ENCODE measurements at places on chromosomes 2 and 18.
A peak's percentile ranks its signal among the peaks of the same experiment; 100 is the strongest.

- DNase-seq, result no peak
Measured at GRCh38 chr2:195148004-195148403, 509.0 kb upstream of the SLC39A10 start.

- no peak for DNase-seq
Measured at GRCh38 chr2:28071221-28071620, 180.7 kb downstream of the BABAM2 start.

GRCh38 chr2:109521233-109522062 lies 92.3 kb downstream of the SEPTIN10 start:
- DNase-seq, result no peak

GRCh38 chr2:237471438-237472186 lies 15.4 kb upstream of the MLPH start:
- peak; percentile 29 for DNase-seq

DNA sequence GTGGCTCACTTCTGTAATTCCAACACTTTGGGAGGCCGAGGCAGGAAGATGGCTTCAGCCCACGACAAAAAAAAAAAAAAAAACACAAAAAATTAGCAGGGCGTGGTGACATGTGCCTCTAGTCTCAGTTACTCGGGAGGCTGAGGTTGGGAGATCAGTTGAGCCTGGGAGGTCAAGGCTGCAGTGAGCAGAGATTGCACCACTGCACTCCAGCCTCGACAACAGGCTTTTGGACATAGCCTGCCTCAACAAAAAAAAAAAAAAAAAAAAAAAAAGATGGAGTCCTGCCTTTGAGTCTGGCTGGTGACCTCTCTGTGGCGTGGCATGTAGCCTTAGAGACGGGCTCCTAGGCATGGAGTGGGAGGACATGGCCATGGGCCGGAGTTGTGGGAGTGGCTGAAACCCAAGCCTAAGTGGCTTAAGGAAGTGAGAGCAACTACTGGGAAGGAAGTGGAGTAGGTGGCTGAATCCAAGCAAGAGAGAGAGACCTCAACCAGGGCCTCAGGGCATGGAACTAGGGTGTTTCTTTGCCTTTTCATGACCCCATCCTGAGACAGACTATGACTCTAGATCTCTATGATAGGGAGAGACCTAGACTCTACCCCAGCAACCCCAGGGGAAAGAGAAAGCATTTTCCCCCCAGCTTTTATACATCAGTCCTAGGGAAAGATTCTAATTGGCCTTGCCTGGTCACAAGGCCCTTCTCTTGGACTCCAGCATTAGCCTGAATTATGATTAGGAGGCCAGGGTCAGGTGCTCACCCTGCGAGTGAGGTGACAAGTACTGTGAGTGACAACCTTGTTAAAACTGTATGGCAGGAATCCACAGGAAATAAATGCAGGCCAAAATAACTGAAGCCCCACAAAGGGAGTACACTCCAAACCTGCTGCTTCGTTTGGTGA lies 34.2 kb downstream of the NPAS2 start:
- DNase-seq, result no peak

DNA sequence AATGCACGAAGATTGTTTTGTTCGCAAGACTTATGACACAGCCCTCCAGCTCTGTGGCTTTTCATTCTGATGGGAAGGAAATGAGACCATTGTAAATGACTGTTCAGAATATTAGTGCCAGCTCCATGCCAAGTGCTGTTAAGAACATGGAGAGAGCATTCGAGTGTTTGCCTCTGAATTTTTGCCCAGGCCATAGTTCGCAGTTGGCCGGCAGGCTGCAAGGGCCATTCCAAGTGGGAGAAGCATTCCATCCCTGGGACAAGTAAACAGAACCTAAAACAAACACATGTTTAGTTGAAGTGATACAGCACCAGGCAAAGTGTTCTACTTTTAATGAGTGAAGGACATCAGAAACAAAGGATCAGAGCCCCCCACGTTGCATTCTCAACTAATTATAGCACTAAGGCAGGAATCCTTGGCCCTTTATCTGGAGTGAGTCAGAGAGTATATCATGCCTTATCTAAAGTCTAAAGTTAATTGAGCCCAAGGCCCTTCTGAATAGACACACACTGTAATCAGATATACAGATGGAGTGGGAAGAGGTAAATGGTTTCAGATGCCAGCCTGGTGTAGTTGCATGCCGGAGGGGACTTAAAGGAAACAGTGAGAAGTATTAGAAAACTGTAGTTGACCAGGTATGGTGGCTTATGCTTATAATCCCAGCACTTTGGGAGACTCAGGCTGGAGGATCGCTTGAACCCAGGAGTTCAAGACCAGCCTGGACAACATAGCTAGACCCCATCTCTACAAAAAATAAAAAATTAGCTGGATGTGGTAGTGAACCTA lies 53.3 kb downstream of the NEDD4L start:
- DNase-seq, result no peak

- no peak for DNase-seq
Measured at GRCh38 chr2:143402451-143402850, 273.2 kb downstream of the ARHGAP15 start.

DNA sequence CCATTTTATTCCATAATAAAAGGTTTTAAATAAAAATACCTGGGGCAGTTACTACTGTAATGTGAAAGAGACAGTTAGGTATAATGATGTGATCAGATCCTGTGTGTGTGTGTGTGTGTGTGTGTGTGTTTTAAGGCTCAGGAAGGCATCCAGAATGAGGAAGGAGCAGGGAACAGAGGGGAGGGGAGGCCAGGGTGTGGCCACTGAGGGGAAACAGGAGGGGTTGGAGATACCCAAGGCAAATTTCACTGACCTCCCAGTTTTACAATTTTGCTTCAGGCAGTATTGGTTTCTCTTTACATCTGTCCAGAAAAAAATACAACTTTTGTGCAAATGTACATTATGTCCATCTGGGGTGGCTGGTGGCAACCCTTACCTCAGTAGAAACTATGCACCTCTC lies 163.5 kb upstream of the FBXO11 start:
- no peak for DNase-seq

DNA sequence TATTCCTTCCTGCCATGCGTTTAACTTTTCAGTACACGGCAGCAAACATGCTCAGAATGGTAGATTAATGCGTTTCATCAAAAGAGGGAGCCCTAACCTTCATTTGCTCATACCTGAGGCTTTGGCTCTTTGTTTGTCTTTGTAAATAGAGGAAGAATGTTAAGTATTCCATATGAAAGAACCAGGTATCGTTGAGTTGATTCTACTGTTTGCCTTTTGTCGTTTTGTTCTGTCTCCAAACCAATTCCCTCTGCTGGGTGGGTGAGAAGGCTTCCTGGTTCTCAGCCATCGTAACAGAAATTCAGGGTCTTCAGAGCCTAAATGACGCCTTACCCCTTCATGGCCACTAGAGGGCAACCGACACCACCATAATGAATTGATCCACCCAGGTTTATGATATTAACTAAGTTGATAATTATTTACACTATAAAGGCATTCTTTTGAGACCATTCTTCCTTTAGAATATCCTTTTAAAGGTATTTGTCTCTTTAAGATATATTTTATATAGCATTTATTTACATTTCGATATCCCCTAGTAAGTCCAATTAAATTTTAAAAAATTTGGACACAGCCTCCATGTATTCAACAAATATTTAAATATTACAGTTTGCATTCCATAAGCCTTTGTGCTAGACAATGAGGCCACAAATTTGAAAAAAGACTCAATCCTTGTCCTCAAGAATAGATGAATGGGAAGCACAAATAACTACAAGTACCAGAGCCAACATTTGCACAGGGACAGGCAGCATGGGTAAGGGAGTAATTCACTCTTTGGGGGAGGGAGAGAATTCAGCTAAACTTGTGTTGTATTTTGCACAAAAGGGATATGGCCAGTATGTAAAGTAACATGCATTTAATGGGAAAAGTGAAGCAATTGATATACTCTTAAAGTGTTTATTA lies 48.1 kb downstream of the TIMM21 start:
- DNase-seq, result peak; percentile 37
